ENCODE measurements at places on chromosomes 1 and 21.

- DNase-seq = no peak
These were observed 10.6 kb downstream of the SLC19A1 start for GRCh38 chr21:45531393-45532215.

DNA sequence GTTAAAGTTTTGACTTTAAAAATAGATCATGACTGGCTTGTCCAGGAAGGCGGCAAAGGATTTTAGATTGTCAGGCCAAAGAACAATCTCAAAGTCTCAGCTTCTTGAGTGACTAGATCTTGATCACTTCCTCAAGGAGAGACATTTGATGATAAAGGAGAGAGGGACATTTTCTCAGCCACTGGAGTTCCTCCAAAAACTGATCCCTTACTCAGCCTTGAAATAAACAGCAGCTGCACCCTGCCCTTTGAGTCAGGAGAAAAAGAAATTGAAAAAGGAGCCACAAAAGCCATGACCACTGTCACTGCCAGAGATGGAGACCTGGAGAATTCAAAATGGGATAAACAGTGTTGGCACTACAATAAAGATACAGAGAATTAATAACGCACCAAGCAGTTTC, 288.4 kb upstream of the PRMT6 start:
- no peak for DNase-seq

- DNase-seq = peak; percentile 61
These were observed 27.2 kb downstream of the HSPG2 start for GRCh38 chr1:21909787-21910503.

DNA sequence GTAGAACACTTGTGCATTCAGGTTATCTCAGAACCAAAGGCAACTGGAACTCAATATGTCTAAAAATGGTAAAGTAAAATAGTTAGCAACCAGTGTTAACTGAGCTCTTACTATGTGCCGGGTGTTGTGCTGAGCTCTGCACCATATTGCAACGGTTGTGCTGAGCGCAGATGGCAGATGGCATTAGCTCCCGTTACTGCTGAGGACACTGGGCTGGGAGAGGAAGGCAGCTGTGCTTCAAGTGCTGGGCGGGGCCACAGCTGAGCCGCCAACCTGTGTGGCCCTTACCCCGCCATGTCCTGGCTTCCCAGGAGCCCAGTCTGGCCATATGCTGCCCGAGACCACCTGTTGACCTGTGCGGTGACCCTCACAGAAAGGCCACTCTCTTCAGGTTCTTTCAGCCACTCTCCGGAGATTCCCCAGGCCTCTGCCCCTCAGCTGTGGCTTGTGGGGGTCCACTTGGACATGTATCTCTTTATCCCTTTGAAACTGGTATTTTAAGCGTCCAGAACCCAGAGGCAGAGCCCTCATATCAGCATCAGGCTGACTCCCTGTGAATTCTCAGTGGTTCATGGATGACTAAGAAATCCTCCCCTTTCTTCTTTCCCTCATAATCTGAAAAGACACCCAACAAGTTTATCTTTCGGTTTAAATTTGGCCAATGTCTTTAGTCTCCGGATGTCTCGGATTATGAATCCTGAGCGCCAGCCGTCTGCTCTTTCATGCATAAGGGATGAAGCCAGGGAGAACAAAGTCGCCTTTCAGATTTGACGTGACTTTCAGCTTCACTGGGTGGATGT, 26.4 kb downstream of the LDLRAP1 start:
- DNase-seq = no peak

DNA sequence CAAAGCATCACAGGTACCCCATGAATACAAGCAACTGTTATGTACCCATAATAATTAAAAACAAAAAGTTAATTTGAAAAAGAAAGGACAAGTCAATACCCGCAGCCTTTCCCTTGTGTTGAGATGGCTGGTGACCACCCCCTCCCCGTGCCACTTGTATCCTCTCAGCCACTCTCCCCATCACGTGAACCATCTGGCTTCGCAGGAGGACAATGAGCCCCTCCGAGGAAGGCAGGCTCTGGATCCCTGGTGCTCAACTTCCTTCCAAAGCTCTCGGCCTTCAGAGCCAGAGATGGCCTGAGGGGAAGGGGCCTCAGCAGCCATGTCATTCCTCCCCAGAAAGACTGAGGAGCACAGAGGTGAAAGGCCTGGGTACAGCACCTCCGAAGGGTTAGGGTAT, 120.4 kb upstream of the RAB4A start:
- no peak for DNase-seq

DNA sequence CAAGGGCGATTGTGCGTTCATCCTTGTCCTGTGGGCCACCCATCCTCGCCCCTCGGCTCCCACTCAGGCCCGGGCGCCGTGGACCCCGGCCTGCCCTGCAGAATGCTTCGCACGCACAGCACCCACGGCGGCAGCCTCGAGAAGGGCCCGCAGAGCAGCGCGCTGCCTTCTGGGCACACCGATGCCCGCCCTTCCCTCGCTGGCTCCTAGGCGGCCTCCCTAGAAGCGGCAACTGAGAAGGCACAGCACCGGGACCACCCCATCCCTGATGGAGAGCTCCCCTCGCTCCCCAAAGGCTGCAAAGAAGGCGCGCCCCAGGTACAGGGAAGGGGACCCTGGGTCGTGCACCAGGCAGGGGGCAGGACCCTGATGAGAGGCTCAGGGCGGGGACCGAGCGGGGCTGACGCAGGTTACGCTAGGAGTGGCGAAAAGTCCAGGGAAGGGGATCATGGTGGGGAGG, 971 bp downstream of the CAPZB start:
- no peak for DNase-seq

- DNase-seq = peak; percentile 33
These were observed 2.7 kb downstream of the SERPINC1 start for GRCh38 chr1:173914366-173914871.

GRCh38 chr1:52249831-52250230, 107.9 kb downstream of the ZFYVE9 start:
- DNase-seq = no peak

DNA sequence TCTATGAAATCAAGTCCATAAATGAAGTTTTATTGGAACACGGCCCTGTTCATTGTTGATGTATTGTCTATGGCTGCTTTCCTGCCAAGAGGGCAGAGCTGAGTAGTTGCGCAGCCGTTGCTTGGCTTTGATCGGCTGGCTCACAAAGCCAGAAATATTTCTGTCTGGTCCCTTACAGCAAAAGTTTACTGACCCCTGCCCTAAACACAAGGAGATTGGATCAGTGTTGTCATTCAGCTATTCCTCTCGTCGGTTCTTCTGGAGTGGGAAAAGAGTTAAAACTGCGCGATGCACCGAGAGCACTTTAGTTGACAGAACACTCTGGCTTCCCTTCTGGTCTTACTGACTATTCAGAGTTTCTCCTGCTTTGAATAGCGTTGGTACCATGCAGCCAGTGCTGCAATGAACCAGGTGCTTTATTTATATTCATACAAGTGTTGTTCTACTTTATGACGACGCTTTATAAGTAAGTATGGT, 868 bp downstream of the ZBTB40 start:
- DNase-seq = no peak

DNA sequence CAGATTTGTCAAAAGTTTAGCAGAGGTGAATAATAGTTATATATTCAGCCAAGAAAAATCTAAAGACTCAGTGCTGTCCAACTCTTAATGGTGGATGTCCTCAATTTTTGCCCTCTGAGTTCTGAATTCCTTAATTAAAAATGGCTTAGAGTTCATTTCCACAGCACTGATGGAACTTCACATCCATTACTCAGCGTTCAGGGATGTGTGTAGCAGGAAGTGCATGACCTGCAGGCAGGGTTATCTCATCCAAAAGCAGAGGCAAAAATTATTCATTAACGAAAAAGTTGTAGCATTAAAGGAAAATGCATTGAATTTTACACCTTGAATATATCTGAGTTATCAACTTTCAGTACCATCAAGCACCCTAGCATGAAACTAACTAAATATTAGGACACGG, 96.7 kb downstream of the ZP4 start:
- DNase-seq = no peak

DNA sequence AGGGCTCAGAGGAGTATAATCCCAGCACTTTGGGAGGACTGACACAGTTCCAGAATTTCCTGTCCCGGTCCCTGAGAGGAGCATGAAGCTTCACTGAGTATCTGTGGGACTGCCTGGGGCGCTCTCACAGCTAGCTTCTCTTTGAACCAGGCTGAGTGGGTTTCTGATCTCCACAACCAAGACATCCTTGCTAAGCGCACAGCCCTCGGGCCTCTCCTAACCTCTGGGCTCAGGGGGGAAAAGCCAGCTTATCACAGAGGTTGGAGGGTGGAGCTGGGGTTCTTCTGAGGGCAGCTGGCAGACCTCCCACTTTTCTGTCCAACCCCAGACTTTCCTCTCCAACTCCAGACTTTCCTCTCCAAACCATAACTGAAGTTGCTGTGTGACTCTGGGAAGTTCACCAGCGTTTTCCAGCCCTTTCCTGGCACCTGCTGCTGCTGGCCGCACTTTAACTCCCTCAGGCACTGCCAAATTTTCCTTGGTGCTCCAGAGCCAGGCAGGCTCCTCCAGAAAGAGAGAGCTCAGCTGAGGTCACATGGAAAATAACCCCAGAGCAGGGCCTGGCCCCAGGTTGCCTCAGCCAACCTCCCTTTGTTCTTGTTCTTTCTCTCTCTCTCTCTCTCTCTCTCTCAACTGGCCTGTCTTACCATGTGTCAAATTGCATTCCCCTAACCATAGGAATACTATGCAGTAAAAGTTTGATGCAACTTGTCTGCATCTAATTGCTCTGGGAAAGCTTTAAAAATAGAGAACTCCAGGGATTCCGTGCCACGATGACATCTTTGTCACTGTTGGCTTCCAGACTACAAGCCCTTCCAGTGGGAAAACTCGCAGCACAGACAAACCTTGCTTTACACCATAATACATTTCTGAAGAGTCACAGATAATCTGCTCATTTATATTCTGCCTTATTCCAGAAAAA, 49.5 kb downstream of the OLFML2B start:
- DNase-seq = no peak

DNA sequence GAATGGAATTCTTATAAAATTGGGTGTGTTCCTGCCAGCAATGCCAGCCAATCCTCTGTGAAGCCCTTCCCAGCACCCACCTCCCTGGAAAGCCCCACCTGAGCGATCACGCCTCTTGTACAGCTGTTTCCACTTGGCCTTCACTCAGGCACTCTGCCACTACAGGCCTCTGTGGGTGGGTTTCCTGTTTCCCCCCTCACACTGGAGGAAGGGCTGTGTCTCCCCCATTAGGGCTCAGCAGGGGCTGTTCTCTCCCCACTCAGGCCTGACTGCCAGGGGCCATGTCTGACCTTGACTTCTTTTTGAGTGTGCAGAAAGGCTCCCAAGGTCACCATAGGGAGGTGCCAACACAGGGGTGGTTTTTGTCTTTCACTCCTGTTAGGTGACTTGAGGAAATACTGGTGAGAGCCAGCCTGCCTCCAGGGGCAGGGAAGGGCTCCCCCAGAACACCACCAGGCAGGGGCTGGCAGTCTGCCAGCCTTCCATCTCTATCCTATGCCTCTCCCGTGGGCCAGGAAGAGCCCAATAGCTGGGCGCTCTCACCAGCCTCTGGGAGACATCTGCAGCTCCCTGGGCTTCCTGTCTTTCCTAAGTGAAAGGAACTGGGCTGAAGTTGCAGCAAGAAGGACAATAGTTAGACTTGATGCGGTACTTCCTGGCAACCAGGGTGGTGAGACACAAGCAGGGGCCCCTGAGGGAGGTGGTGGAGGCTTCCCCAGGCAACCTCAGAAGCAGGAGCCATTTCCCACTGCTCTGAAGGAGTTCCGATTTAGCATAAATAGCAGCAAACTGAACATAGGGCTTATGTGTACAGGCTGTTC, 49.1 kb downstream of the ELK4 start:
- DNase-seq = no peak

- DNase-seq = no peak
These were observed 3.5 kb downstream of the TNFRSF1B start for GRCh38 chr1:12170263-12170671.

DNA sequence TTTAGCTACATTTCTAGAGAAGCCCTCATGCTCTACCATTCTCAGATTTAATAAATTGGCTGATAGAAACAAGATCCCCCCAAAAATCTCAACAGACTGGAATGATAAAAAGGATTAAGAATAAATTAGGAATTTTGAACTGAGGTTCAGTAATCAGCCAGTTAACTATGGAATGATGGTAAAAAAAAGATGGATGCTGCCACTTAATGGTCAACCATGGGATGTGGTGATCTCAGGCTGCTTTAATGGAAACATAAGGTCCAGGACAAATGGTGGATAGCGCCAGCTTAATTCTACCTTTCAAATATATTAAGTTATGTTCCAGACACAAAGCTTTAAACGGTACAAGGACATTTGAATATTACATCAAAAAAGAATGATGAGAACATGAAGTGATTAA, 49.9 kb downstream of the CCN1 start:
- DNase-seq = no peak

DNA sequence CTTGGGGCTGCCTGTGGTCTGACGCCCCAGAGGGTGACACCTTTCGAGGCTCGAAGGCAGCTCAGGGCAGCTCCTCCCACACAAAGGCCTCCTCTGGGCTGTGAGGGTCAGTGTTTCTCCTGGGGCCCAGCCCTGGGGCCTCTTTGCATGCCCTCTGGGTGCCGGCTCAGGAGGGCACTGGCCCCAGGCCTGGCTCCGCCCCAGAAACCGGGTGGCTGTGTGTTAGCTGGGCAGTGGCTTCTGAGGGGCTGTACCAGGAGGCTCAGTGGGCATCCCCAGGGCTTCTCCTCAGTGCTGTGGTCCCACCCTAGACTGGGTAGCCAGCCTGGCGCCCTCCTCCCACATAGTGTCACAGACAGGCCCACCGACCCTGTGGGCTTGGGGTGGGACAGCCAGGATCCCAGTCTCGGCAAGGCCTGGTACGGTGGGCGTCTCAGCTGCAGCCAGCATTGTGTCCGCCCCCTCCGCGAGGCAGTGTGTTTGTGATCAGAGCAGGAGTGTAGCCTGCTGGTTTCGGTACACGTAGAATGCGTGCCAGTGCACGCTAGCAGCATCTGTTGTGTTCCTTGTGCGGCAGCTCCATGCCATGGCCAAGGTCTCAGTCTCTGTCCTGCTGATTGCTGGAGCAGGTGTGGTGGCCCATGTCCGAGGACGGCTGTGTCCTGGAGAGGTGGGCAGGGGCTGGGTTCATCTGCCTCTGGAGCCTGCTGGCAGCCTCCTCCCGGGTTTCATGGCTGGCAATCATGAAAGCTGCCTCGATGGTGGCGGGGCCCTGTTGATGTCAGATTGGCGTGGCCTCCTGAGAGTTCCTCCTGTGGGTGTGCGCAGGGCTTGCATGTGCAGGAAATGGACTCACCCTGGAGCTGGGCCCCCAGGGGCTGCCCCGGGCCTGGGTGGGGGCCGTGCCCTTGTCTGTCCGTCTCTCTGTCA, 28.0 kb downstream of the RRP1 start:
- no peak for DNase-seq

- no peak for DNase-seq
These were observed 132.8 kb downstream of the TNFSF18 start for GRCh38 chr1:172917972-172918371.

- no peak for DNase-seq
These were observed 101.9 kb upstream of the SLC5A9 start for GRCh38 chr1:48120621-48121020.
